Frontal cortex (tissue), 4 donors: ENCODE measurements at places on chromosomes 7 and 10.

GRCh38 chr7:100437150-100438100 is 1.1 kb upstream of the PPP1R35 start:
- no peak for DNase-seq

- no peak for DNase-seq
Observed at GRCh38 chr10:132212816-132213215, 26.1 kb downstream of the DPYSL4 start.

DNA sequence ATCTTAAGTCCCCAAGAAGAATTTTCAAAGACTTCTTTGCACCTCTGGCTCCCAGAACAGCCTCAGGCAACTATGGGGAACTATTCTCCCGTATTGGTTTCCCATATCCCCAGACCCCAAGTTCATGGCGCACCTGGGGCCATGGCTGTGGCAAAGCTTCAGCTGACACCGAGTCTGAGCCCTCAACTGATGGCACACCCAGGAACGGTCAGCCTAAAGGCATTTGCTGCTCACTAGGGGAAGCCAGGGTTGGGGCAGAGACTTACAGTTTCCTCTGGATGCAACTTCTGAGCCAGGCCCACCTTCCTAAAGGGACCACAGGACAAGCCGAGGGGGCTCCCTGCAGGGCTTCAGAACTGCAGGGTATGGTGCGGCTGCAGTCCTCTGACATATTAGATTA is 13.7 kb upstream of the CPA1 start:
- no peak for DNase-seq

- no peak for DNase-seq
Observed at GRCh38 chr10:26499426-26499825, 61.3 kb downstream of the APBB1IP start.

GRCh38 chr7:151552352-151553028 is 32.8 kb upstream of the RHEB start:
- no peak for DNase-seq

- no peak for DNase-seq
Observed at GRCh38 chr10:90837486-90837885, 20.4 kb downstream of the HTR7 start.

GRCh38 chr7:155234950-155235789 is 62.5 kb upstream of the INSIG1 start:
- DNase-seq, result no peak

- no peak for DNase-seq
Observed at GRCh38 chr10:78905957-78906308, 162.8 kb upstream of the ZMIZ1 start.

- DNase-seq, result no peak
Observed at GRCh38 chr10:14879124-14879927, 660 bp downstream of the SUV39H2 start.

DNA sequence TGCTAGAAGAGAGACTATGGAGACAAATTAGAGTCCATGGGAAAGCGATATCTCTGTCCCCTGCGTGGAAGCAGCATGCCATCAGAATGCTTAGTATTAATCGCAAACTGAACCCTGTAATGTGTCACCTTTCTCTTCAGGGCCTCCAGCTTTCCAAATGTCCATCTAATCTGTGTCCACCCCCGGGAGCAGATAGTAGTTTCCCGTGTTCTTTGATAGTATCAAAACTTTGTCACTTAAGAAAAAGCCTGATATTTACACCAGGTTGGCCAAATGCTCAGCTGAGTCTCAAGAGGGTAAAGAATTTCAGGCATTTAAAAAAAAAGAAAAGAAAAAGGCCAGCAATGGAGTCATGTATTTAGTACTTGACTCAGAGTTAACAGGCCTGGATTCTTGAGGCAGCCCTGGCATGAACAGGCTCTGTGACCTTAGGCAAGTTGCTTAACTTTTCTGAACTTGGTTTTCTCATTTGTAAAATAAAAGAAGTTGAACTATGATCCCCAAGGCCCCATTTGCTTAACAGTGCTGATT is 10.4 kb upstream of the GSAP start:
- DNase-seq, result no peak

- no peak for DNase-seq
Observed at GRCh38 chr10:81969136-81969535, 94.1 kb downstream of the NRG3 start.

GRCh38 chr10:91137822-91138221 is 82.6 kb upstream of the PCGF5 start:
- DNase-seq, result no peak

GRCh38 chr10:48444266-48444665 is 137.8 kb downstream of the MAPK8 start:
- DNase-seq, result peak; percentile 38

DNA sequence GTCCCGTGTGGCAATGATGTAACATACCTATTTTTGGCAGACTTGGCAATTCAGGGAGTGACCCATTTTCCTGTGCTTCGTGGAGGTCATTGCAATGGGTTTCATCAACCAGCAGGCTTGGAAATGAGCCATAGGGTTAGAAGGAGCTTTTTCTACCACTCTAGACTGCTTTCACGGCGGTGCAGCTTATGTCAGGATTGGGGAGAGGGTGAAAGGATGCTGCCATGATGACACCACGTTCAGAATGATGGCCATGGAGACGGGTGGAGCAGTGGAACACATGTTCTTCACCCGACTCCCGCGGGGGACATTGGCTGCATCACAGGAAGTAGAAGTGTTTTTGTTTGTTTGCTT is 220.2 kb downstream of the EMX2 start:
- no peak for DNase-seq

- no peak for DNase-seq
Observed at GRCh38 chr7:29499932-29500331, 63.7 kb upstream of the PRR15 start.

- peak; percentile 4 for DNase-seq
Observed at GRCh38 chr10:61140765-61141392, 196.9 kb upstream of the RHOBTB1 start.

- DNase-seq, result no peak
Observed at GRCh38 chr7:16951483-16952080, 69.8 kb upstream of the AGR3 start.

GRCh38 chr10:128979405-128979804 is 487.6 kb upstream of the MGMT start:
- DNase-seq, result no peak

DNA sequence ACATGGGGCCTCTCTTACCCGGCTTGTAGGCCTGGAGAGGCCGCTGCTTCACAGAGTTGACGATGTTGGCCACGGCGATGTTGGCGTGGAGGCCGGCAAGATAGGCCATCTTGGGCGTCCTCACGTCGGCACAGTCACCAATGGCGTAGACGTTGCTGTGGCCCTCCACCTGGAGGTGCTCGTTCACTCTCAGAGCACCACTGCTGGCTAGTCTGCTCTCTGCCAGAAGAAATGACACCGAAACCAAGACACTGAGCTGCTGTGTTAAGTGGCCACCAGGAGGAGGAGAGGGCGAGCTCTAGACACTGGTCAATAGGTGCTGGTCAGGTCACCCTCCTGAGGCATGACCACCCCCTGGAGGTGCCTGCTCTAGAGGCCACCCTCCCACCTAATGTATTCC is 17.7 kb downstream of the AIFM2 start:
- DNase-seq, result no peak

GRCh38 chr7:84200859-84201258 is 6.3 kb upstream of the SEMA3A start:
- DNase-seq, result no peak

DNA sequence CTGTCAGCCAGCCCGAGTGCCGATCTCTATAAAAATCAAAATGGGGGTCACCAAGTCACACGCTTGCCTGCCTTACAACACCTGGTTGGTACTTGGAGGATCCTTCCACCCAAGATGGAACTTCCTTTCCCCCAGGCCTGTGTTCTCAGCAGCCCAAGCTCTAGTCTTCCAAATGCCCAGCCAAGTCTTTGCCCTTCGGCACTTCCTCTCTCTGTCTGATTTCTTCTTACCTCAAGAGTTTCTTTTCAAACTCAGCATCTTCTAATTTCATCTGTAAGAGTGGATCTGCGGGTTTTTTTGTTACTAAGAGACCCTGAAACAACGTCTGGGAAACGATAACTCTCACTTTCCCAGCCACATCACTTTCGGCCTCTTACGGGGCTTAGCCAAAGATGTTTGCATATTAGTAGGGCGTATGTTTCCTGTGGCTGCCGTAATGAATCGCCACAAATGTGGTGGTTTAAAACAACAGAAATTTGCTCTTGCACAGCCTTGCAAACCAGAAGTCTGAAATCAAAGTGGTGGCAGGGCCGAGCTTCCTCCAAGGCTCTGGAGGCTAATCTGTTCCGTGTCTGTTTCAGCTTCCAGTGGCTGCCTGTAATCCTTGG is 219.9 kb downstream of the TCF7L2 start:
- DNase-seq, result no peak

DNA sequence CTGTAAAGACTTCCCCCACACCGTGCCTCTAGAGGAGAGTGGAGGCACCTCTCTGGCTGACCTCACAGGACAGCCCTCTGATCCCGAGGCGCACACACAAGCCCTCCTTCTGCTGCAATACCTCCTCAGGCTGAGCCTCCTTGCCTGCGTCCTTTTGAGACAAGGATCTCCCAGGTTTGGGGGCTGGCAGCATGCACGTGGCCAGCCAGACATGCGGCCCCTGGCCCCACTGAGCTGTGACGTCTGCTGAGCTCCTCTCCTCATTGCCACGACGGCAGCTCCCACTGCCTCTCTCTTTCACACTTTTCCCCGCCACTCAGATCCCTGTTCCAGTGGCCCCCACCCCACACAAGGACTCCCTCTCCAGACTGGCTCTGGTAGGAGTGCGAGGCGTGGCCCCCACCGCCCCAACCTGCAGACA is 12.2 kb upstream of the DNAAF5 start:
- no peak for DNase-seq

DNA sequence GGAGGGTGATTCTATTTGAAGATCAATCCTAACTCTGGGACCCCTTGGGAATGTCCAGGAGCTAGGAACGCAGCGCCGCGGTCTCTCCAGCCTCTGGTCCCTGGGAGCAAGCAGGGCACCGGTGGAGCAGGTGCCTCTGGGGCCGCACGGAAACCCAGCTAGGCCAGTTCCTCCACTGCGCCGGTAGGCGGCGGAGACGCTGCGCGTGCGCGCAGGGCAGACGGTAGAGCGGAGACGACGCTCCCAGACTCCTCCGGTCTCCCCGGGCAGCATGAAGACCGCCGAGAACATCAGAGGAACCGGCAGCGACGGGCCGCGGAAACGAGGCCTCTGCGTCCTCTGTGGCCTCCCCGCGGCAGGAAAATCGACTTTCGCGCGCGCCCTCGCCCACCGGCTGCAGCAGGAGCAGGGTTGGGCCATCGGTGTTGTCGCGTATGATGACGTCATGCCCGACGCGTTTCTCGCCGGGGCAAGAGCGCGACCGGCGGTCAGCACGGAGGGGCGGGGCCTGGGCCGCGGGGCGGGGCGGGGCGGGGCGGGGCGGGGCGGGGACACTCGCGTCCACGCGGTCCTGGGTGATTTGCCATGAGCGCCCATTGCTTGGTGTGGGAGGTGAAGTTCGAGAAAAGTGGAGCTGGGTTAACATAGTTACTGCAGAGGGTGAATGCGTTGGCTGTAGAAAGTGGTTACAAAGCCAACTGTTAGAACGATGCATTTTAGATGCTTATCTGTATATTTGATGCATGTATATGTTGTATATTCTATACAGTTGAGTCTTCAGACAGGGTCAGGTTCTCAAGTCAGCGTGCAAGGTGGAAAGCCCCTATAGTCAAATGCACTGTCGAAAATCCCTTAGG is at the start of gene PSTK:
Gene PSTK (plus strand): TSS at position 193 of the 857 bp plus-strand sequence. CDS start 79 bp downstream, at position 272.
- DNase-seq, result peak; percentile 92

DNA sequence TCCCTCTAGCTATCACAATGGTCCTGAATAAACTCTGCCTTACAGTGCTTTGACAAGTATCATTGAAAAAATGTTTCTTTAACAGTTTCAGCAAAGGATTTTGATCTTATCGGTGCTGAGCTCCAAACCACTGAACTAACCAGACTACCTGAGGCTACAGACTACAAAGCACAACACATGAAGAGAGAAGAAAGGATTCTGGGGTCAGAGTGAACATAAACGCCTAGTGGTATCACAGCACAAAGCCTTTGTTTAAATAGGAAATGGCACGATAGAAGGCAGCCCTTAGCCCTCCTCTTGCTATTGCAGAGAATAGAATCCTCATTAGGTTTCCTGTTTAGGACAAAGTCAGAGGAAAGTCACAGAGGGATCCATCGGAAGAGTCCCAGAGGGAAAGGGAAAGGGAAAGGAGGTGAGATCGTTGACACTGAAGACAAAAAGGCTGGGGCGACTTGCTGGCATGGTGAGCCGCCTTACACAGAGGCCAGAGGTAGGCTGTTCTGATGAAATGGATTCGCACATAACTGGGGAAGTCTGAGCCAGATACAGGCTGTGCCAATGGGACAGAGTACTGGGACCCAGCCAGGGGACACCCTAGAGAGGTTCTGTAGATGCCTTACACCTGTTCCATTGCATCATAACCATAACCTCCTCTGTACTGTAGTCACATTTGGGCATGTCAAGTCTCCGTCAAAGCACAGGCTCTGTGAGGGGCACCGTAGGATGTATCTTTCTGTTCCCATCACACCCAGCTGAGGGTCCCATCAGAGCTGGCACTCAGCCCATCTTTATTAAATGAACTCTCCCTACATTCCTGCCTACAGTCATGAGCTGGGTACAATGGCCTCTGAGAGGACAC is 71.5 kb downstream of the XPNPEP1 start:
- DNase-seq, result no peak

DNA sequence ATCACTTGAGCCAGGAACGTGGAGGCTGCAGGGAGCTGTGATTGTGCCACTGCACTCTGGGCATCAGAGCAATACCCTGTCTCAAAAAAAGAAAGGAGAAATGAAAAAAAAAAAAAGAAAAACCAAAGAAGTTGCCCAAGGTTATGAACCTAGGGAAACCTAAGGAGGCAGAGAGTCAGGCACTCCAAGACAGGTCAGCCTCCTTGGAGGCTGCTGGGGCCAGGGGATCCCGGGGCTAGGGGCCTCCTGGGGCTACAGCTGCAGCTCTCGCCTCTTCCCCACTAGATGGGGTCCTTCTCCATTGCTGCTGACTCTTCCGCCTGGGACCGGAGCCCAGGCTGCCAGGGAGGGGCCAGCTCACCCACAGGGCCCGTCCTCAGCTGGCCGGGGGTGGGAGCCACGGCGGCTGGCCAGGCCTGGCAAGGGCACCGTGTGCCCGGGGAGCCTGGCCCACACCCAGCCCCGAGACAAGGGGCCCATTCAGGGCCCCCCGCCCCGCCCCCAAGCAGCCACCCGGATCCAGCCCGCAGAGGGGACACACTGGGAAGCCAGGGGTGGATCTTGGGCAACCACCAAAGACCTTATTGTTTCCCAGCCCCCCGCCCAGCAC is 1.7 kb upstream of the SPACDR start:
- peak; percentile 90 for DNase-seq

GRCh38 chr10:36265741-36266140 is 623.6 kb upstream of the FZD8 start:
- DNase-seq, result no peak

GRCh38 chr10:6953271-6953801 is 373.3 kb upstream of the PRKCQ start:
- no peak for DNase-seq

- no peak for DNase-seq
Observed at GRCh38 chr7:102874166-102874829, 38.5 kb upstream of the LRRC17 start.

DNA sequence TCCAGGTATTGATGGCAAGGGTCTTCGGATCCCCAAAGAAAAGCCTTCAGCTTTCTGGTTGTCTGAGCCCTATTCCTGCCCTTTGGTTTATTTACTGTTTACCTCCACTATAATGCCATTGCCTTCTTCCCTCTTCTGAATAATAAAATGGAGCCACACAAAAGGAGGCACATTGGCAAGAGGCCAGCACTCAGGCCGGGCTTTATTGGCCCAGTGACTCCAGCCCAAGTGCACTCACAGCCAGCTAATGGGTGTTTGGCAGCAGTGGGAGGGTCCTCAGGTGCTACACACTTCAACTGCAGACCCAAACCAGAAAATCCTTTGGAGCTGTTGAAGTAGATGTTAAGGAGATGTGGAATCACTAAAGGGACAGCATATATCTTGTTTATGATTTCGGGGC is 336.0 kb downstream of the PLXNA4 start:
- no peak for DNase-seq
